ENCODE measurements at places on chromosomes 12 and 14.

DNA sequence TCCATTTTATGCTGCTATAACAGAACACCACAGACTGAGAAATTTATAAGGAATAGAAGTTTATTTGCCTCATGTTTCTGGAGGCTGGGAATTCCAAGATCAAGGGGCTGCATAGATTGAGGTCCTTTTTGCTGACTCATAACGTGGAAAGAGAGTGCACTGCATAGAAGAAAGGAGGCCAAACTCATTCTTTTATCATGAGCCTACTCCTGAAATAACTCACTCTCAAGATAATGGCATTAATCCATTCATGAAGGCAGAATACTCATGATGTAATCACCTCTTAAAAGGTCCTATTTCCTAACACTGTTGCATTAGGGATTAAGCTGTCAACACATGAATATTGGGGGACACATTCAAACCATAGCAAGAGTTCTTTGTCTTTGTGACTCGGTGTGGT lies 60.0 kb upstream of the FBXO33 start:
- no peak for DNase-seq

DNA sequence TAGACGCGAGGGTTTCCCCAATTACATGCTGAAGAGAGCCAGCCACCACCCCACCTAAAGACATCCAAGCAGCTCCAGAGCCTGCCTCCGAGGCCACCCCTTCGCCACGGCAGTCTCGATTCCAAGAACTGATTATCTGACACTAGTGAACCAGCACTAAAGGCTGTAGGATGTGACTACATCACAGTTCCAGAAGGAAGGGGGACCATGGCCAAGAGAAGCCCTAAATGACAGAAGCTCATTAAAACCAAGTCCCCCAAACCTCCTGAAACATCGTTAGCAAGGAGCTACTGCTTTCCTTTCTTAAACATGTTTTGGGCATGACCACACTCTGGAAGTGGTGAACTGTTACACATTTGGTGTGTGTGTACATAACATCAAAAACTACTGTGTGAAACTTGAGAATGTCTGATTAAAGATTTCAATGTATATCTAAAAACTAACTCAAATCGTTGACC lies 88.2 kb downstream of the DUSP16 start:
- no peak for DNase-seq

- DNase-seq, result no peak
Observed at GRCh38 chr14:91284146-91284790, 39.8 kb upstream of the GPR68 start.

DNA sequence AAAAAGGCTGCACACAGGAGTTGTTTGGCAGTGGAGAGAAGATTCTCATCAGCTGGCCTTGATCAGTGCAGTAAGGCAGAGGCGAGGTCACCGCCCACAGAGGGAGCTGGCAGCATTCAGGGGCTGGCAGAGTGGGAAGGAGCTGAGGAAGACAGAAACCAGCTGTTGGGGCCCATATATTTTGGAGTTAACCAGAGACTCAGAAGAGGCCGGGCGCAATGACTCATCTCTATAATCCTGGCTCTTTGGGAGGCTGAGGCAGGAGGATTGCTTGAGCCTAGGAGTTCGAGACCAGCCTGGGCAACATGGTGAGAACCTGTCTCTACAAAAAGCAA lies 17.7 kb downstream of the SMCO2 start:
- DNase-seq, result no peak

DNA sequence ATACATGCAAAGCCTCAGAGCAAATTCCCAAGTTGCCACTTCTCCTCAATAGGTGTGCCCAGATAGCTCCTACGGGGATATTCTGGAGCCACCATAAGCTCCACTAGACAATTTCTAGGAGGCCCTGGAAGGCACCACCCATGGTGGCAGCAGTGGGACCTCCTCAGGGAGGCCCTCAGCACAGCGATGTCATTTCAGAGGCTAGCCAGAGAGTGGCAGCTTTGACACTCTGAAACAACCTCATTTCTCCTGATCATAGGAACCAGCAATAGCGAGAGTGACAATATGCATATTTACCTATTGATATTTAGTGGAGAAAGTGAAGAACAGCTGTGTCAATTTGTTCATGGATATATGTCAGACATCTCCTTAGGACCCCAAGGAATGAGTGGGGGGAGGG lies 612.3 kb downstream of the SOX5 start:
- no peak for DNase-seq

DNA sequence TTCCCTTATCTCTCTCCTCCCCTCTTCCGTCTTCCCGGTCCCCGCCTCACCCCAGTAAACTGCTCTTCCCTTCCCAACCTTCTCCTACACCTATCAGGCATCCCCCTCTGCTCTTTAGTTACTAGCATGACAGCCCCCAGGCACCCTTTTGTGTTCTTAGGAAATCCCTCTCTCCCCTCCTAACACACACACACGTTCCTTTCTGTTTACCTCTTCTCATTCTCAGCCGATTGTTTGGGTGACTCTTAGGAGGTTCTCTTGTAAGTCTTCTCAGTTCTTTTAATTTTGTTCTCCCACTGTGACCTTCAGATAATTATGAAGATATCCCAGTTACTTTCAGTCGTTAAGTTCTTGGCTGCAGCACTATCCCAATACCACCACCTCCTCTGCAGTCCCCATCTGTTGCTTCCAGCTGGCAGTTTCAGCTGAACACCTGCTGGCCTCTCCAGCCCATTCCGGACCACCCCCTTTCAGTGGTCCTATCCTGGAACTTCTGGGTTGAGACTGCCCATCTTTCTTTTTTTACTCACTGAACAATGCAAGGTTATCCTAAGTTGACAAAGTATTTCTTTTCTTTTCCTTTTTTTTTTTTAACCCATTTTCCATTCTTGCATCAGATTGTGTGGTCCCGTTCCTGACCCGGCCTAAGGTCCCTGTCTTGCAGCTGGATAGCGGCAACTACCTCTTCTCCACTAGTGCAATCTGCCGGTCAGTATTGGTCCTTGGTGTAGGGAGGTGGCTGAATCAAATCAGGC lies 711 bp downstream of the MARS1 start:
- DNase-seq, result no peak

GRCh38 chr12:1309613-1310012 lies 284.8 kb downstream of the FBXL14 start:
- no peak for DNase-seq

GRCh38 chr12:89516633-89517032 lies 8.0 kb downstream of the GALNT4 start:
- no peak for DNase-seq

DNA sequence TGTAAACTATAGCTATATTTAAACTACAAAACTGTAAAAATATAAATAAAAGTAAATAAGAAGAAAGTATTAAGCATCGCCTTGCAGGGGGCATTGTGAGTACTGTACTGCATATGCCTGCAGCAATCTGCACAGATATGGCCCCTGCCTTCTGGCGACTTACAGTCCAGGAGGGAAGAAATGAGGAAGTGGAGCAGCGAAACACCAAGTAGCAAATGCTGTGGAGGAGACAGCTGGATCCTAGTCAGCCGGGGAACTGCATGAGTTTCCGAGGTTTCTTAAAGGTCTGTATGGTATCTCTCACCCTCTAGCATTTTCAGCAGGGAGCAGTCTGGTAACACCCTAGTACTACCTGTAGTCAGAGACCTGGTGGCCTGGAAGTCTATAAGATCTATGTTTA lies 256.9 kb downstream of the CACNA1C start:
- DNase-seq, result no peak

- DNase-seq, result no peak
Observed at GRCh38 chr12:115294453-115295133, 610.6 kb upstream of the TBX3 start.

DNA sequence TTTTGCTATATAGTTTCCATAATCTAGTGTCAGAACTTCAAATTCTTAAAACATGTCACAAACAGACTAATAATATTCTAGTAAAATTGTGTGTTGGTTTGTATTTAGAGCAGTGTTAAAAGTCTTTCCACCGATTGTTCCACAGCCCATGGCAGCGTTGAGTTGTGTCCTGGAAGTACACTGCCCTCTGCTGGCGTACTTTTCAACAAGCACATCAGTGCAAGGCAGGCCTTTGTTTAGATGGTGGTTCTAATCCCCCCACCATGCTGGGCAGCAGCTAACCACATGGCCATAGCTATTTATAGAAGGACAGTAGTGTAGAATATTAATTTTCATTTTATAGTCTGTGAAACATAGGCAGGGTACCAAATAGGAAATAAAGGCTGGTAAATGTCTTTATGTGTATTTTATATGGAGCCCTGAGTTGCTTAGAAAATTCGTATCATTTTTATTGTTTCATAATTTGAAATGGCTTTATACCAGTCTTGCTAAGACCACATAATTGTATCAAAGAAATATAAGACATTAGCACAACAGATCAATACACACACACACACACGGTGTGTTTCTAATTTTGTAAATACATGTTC lies 235.4 kb downstream of the SEC23A start:
- DNase-seq, result no peak

GRCh38 chr12:117430246-117430645 lies 68.8 kb upstream of the NOS1 start:
- DNase-seq, result no peak

GRCh38 chr14:63436286-63437098 lies 106.7 kb downstream of the PPP2R5E start:
- no peak for DNase-seq

- no peak for DNase-seq
Observed at GRCh38 chr14:85399186-85399585, 130.8 kb upstream of the FLRT2 start.

DNA sequence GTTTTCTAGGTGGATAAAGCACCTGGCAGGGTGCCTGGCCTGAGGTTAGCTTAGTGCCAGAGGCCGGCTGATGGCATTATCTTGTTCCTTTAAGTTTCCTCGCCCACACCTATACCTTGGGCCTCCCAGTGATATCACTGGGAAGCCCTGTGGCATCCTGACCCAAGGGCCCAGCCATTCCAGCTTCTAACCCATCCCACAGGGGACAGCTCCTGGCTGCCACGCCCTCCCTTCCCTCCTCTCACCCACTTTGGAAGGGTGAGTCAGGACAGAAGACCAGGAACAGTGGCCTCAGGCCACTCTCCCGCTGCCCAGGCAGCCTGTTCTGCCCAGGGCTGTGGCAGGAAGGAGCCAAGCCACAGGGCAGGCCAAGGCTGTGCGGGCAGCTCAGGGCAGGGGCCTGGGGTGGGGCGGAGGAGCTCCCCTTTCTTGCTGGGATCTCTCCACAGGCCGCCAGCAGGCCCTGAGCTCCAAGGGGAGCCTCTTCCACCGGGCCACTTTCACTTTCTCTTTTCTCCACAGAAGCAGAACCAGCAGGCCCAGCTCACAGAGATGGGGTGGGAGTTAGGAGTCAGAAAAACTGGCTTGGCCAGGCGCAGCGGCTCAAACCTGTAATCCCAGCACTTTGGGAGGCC lies 75.1 kb downstream of the IRF2BPL start:
- no peak for DNase-seq

Measured in vagina (tissue), 2 donors.